ENCODE measurements at places on chromosomes 12 and 14.

DNA sequence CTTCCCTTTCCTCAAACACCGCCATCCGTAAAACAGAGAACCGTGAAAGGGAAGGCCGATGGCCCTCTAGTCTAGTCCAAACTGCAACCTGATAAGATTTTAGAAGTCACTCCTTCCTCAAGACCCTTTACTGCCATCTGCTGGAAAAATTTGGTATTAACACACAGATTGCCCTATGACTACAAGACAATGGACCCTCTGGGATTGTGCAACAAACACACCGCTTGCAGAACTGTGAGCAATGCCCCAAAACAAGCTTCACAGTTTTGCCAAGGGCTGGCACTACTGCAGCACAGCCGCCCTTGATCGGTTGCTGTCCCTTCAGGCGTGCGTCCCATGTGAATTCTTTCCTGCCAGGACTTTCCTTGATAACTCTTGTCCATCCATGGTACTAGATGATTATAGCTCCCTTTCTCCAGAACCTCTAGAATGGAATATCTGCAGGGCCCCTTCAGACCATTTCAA lies 23.1 kb downstream of the LLPH start:
- DNase-seq: peak; percentile 77

GRCh38 chr12:1403417-1403816 lies 191.0 kb downstream of the FBXL14 start:
- no peak for DNase-seq

GRCh38 chr12:7210642-7211151 lies 21.2 kb downstream of the PEX5 start:
- no peak for DNase-seq

GRCh38 chr14:56147986-56148901 lies 30.0 kb downstream of the PELI2 start:
- no peak for DNase-seq

- no peak for DNase-seq
Measured at GRCh38 chr14:101469382-101470247, 91.7 kb upstream of the DIO3 start.

DNA sequence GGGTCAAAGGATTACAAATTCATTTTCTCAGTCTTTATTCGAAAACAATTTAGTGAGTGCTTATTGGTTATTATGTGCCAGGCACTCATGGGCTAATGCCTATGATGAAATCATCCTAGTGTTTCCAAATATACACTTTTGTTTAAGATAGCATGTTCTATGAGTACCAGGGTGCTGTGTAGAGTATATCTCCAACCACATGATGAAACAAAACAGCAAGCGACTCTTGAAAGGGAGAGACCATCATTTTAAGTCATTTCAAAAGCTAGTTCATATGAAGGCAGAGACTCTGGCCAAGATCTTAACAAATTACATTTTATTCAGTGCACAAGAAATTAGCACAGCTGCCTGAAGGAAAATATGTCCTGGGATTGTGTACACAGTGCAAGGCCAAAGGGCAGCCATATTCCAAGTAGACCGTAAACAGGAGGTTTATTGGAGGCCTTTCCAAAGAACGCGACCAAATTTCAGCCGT lies 204.2 kb downstream of the EFCAB11 start:
- DNase-seq: no peak

- DNase-seq: no peak
Measured at GRCh38 chr14:90510159-90510558, 113.3 kb downstream of the CALM1 start.

GRCh38 chr12:58750484-58750883 lies 169.8 kb downstream of the LRIG3 start:
- no peak for DNase-seq

DNA sequence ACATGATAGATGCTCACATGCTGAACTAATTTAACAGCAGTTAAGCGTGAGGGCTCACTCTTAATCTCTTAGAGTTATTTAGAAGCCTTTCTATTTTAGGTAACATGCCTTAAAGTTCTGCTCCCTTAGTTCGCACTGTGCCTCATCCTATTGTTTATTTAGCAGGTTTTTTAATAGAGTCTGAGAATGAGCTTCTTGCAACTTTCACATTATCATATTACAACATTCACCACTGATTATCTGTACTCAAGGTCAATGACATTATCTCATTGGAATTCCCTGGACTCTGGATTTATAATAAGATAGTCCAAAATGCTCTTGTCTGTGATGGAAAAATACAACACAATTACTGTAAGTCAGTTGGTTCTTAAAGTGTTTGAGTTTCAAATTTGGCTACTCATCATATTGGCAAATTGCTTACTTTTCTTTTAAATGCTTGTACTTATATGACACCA lies 183.6 kb upstream of the SLC38A2 start:
- peak; percentile 61 for DNase-seq

GRCh38 chr12:15208140-15208539 lies 13.1 kb downstream of the RERG start:
- DNase-seq: peak; percentile 13

- DNase-seq: no peak
Measured at GRCh38 chr12:120204171-120204570, 3.3 kb upstream of the RPLP0 start.

DNA sequence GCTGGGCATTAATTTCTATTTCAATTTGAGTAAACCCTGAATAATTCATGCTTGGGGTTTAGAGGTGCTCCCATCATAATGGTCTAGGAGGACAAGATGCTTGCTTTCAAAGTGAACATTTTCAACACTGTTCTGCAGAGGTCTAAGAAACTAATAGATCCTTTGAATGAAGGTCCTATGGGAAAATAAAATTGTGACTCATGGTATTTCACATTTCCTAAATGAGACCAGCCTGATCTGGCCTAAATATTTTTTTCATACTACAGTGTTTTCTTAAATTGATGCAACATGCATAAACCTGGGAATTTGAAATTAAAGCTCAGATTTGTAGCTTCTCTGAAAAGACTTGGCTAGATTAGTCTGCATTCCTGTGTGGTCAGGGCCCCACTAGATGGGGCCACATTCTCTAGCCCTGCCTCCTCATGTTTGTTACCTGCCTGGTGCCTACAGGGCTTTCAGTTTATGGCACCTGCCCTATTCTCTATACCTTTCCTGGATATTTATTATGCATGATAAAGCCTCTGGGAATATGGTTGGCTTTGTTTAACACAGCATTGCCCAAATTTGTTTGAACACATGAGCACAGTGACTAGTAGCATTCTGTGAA lies 112.7 kb downstream of the METTL25 start:
- no peak for DNase-seq

DNA sequence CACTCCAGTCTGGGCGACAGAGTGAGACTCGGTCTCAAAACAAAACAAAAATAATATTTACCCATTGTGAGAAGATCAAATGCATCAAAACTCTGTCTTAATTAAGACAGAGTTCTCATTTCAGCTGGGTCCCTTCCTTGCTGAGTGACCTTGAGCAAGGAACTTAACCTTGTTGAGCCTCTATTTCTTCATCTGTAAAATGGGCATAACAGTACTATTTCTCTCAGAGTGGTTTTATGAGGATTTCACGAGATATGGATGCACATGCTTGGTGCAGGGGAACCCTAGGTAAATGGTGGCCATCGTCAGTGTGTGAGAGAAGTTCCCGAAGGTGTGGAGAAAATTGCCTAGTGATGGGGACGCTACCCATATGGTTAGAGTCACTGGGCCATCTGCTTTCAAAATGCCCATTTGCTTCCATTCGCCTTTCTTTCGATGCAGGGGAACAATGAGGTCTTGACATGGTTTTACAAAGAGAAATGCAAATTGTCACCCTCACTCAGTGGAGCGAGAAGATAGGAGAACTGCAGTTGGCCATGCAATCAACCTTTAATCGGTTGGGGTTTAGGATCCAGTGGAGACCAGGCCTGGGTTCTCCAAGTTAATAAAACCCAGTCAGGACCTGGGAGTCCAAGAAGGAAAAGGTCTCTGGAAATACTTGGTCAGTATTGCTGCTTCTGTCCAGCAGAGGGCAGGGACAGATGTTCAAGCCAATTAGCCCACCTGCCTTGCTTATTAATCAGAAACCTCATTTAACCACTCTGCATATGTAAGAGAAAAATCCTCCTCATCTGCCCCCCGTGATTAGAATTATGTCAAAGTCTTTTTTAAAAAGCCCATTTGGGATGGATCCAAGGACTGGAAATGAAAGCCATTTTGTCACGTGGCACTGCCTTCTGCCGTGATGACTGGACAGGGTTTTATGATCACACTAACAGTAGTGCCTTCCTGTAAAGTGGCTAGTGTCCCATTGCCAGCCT lies 37.2 kb downstream of the CFAP251 start:
- DNase-seq: no peak

- DNase-seq: no peak
Measured at GRCh38 chr12:123037791-123038190, 57.3 kb downstream of the ARL6IP4 start.

DNA sequence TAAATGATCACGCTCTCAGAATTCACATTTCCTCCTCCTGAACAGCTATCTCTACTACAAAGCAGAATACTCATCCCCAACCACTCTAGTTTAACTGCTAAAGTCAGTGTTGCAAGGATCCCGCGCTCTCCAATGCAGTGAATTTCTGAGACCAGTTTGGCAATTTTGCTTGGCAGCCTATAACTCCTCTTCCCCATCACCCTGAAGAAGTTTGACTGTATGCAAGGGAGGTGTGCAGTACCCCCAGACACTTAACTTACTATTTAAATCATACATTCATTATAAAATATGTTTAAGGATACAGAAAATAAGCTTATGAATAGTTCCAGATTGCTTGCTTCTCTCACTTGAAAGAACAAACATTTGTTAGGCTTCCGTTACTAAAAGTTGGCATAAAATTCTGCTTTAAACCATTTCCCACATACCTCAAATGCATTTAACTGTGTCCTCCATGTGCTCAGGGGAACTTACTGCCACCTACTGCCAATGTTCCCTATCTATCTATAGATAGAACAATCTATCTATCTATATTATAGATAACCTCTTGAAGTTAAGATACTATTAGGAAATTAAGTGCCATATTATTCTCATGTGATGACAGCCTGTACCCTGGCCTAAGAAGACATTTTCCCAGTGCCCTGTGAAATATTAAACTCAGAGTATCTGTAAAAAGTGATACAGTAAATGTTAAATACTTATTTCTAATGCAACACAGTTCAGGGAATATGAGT lies 2.4 kb downstream of the LGR5 start:
- peak; percentile 6 for DNase-seq

DNA sequence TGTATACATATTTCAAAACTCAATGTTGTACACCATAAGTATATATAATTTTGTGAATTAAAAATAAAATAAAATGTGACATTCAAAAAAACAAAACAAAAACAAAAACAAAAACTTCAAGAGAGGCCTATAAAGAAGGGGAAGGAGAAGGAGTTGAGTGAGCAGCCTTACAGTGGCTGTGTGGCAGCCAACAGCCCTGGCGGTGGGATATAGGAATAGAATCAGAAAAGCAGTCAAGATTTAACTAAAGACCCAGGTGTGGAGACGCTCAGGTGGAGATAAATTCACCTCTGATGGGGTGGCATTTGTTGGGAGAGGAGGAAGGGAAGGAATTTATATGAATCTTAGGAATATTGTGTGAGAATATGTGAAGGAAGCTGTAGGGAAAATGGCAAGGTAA lies 41.8 kb upstream of the E2F7 start:
- no peak for DNase-seq

DNA sequence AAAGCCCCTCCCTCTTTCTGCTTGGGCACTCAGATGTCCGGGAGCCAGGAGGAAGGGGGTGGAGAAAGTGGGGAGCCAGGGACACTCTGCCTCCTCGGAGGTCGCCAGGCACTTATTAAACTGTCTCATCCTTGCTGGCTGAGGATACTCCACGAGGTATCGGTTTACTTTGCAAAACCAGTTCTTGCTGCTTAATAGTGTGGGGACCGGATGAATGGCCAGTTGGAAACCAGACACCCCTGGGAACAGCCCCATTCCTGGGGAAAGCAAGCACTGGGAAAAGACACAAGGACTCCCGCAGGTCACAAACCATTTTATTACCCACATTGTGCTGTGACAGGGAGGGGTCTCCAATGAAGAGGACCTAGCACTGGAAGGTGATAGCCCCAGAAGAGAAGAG lies 34.2 kb downstream of the CCDC88C start:
- DNase-seq: no peak
